Type B pancreatic cell (in vitro differentiated cells): ENCODE measurements at places on chromosomes 7 and 10.

GRCh38 chr7:101674439-101674838 lies 45.3 kb upstream of the MYL10 start:
- no peaks in the 10 kb centered on the region for H3K36me3 ChIP-seq
- H3K27ac ChIP-seq, result no peak overlapping the region
- no peak overlapping the region for H3K4me3 ChIP-seq
- no peak for DNase-seq
- H3K4me1 ChIP-seq, result peaks cover 9% of the 10 kb centered on the region

- DNase-seq, result no peak
- no peaks in the 10 kb centered on the region for H3K36me3 ChIP-seq
- H3K4me1 ChIP-seq, result no peaks in the 10 kb centered on the region
- H3K27me3 ChIP-seq, result no peaks in the 10 kb centered on the region
- no peak overlapping the region for H3K4me3 ChIP-seq
Measured at GRCh38 chr10:108404155-108404554, 1239.6 kb upstream of the SORCS1 start.

GRCh38 chr10:107011105-107011504 lies 153.4 kb downstream of the SORCS1 start:
- DNase-seq, result no peak
- H3K36me3 ChIP-seq, result no peaks in the 10 kb centered on the region
- H3K4me1 ChIP-seq, result peaks cover 11% of the 10 kb centered on the region
- no peaks in the 10 kb centered on the region for H3K27me3 ChIP-seq
- H3K27ac ChIP-seq, result no peak overlapping the region
- H3K4me3 ChIP-seq, result no peak overlapping the region

GRCh38 chr10:131175891-131176290 lies 135.6 kb downstream of the TCERG1L start:
- no peak overlapping the region for H3K4me3 ChIP-seq
- H3K4me1 ChIP-seq, result no peaks in the 10 kb centered on the region
- no peaks in the 10 kb centered on the region for H3K36me3 ChIP-seq

DNA sequence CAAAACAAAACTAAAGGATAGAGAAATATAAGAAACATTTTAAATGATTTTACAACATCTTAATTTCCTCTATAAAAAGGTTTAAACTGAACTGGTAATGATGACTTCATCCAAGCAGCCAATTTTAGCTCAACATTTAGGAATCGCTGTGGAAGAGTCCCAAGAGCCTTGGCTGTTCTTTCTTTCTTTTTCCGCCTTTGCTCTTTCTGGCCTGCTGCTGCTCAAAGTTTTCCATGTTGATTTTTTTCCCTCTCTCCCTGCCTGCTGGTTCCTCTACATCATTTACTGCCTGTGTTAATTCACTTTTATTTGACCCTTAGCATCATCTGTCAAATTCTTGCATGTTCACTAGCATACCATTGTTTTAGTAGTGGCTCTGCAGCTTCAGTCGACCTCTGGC lies 146.9 kb downstream of the EVX1 start:
- H3K27ac ChIP-seq, result no peak overlapping the region
- no peaks in the 10 kb centered on the region for H3K4me1 ChIP-seq
- DNase-seq, result no peak
- H3K4me3 ChIP-seq, result no peak overlapping the region
- peaks cover 5% of the 10 kb centered on the region for H3K27me3 ChIP-seq

DNA sequence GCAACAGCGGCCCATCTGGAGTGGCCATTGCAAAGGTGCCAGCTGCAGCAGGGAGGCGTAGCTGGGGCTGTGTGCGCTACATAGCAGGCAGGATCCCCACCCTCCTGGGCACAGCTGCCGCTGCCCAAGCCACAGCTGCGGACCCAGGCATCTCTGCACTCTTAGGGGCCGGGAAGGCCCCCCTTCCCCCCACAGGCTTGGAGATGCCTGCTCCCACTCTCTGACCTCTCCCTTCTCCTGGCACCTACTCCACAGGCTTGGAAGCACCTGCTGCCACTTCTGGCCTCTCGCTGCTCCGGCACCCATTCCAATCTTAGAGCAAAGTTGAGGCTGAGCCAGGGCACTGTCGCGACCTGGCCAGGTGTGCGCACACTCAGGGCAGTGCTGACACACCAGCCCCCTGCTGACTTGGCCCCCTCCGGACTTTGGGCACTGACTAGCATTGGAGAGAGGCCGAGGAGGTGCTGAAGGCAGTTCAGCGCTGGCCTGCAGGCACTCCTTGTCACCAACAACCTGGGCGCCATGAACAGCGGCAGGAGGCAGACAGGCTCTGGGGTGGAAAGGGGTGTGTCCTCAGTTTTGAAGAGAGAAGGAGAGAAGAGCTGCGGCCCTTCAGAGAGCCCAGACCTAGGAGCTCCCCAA lies 18.4 kb downstream of the RBM48 start:
- H3K36me3 ChIP-seq, result no peaks in the 10 kb centered on the region
- no peak for DNase-seq
- no peak overlapping the region for H3K4me3 ChIP-seq
- no peak overlapping the region for H3K27ac ChIP-seq

- no peak overlapping the region for H3K27ac ChIP-seq
- DNase-seq, result no peak
- H3K4me3 ChIP-seq, result no peak overlapping the region
- H3K27me3 ChIP-seq, result no peaks in the 10 kb centered on the region
Measured at GRCh38 chr7:38704751-38705150, 73.6 kb upstream of the AMPH start.

GRCh38 chr10:104367904-104368303 lies 14.3 kb downstream of the CFAP58 start:
- H3K4me1 ChIP-seq, result peaks cover 6% of the 10 kb centered on the region
- no peak overlapping the region for H3K27ac ChIP-seq
- H3K27me3 ChIP-seq, result peaks cover 22% of the 10 kb centered on the region
- DNase-seq, result no peak

DNA sequence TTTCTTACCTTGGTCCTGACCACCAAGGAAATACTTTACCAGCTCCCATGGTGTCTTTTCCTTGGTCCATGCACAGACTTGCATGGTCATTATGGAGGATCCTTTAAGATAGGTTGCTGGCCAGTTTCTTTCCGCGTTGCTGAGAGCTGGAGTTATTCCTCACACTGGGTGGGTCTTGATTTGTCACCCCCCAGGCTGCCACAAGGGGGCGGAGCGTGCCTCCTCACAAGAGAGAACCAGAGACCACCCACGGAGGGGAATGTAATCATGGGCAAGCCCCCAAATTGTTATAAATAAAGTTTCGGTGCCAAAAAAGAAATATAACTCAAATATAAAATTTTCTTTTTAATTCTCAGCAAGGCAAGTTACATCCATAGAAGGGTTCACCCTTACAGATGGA lies 10.5 kb upstream of the TRIM24 start:
- H3K4me1 ChIP-seq, result no peaks in the 10 kb centered on the region
- H3K4me3 ChIP-seq, result no peak overlapping the region
- H3K27me3 ChIP-seq, result no peaks in the 10 kb centered on the region
- H3K36me3 ChIP-seq, result no peaks in the 10 kb centered on the region

DNA sequence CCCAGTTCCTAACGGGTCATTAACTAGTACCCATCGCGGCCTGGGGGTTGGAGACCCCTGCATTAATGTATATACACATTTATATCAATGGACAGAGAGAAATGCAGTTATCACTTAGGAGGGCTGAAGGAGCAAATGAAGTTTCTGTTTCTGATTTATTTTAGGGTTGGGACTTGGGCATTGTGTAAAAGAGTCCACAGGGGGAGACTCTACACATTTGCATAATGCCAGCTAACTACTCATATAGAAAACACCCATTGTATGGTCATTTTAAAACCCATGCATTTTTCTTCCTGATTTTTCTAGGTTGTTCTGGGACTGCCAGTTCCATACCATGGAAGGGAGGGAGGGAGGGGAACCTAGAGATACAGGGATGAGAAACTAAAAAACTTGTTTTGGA lies 23.5 kb downstream of the BCCIP start:
- no peak overlapping the region for H3K4me3 ChIP-seq
- H3K4me1 ChIP-seq, result no peaks in the 10 kb centered on the region
- no peak overlapping the region for H3K27ac ChIP-seq

DNA sequence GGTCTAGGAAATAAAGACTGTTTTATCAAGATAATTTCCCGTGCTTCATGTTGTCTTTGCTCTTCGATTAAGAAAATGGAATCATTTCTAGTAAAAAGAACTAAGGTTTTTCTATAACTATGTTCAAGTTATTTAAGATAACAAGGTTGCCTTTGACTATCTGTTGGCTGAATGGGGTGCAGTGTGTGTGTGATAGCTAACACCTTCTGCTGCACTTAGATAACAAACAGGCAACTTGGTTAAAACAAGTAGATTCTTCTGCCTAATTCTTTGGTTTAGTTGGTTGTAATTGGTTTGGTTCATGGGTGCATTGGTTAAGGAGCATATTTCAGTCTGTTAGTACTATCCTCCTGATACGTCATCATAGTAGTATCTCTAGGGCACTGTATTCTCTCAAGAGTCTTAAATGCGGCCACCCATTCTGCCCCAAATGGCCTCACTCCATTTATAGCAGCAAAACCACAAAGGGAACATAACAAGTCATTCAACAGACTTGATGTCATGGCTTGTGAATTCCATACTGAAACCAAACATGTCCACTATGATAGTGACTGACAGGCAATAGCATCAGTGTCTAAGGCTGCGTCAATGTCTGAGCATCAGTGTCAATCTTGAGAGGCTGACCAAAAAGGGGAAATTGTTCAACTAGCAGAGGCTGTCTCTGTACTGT lies 55.7 kb downstream of the CCDC3 start:
- H3K4me3 ChIP-seq, result no peak overlapping the region
- no peak for DNase-seq
- H3K27me3 ChIP-seq, result no peaks in the 10 kb centered on the region
- peaks cover 4% of the 10 kb centered on the region for H3K36me3 ChIP-seq

DNA sequence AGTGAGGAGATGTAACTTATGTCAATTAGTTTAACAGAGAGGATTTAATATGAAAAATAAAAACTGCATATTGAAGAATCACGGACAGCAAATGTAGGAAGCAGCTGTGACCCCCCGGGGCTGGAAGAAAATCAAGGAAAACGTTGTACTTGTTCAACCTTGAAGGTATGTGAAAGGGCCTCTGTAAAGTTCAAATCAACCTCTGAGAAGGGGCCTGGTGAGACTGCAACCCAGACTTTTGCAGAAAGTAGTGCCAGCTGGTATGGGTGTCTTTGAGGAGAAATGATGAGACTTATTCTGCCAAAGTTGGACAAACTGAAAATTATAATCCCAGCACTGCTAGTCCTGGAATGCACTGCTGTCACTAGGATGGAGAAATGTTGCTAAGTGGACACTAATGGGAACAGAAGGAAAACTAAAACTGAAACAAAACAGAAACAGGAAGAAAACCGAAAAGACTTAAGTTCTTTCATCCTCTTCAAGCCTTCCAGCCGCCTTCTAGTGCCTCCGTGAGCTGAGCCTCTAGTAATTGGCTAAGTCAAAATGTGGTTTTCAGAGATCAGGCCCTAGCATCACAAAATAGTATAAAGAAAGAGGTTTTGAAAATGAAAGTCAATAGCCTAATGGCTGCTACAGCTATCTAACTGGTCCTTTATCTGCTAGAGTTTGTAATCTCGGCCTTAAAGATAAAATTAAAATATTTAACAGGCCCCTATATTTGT lies 253.7 kb upstream of the SORCS1 start:
- no peak for DNase-seq
- no peaks in the 10 kb centered on the region for H3K36me3 ChIP-seq
- no peak overlapping the region for H3K27ac ChIP-seq
- peaks cover 4% of the 10 kb centered on the region for H3K27me3 ChIP-seq
- H3K4me3 ChIP-seq, result no peak overlapping the region

- no peaks in the 10 kb centered on the region for H3K4me1 ChIP-seq
- H3K4me3 ChIP-seq, result no peak overlapping the region
- no peak for DNase-seq
- H3K36me3 ChIP-seq, result no peaks in the 10 kb centered on the region
Measured at GRCh38 chr7:126940723-126941307, 311.9 kb downstream of the GRM8 start.

DNA sequence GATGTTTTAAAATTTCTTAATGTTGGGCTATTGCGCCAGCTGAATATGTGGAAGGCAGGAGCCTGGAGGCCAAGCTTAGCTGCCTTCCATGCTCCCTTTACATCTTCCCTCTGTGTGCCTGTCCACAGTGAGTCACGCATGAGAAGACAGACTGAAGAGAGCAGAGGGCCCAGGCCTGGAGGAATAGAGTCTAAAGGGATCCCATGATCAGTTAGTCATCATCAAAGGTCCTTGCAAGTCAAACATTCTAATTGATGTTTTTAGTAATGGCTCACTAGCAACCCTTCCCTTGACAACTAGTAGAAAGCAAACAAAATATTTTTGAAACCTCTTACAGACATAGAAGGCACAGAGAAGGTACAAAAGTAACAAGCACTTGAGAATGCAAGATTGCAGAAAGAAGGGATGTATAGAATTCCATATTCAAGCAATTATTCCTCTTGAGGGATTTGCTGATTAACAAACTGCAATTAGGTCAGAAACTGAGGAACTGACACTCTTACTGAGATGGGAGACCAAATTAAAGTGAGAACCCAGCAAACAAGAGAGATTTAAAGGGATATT lies 30.7 kb upstream of the APBB1IP start:
- no peak overlapping the region for H3K27ac ChIP-seq
- no peak for DNase-seq
- H3K4me1 ChIP-seq, result peaks cover 5% of the 10 kb centered on the region
- H3K27me3 ChIP-seq, result peaks cover 2% of the 10 kb centered on the region

DNA sequence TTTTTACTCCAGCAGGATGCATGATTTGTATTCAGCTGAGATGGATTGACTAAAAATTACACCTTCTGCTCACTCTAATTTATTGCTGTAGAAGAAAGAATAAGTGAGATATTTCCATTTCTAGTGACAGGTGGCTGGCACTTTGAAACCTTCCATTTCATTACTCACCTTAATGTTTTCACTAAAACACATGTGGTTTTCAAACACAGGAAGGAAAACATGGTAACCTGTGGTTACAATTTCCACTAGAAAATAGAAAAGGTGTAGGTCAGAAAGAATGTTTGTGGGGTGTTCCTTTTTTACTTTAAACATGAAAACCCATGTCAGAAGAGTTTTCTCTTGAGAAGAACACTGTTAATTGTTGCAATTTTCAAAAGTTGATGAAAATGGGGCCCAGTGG lies 12.0 kb upstream of the PRKCQ start:
- no peak for DNase-seq
- no peak overlapping the region for H3K27ac ChIP-seq
- H3K36me3 ChIP-seq, result no peaks in the 10 kb centered on the region
- no peaks in the 10 kb centered on the region for H3K4me1 ChIP-seq
- no peak overlapping the region for H3K4me3 ChIP-seq

DNA sequence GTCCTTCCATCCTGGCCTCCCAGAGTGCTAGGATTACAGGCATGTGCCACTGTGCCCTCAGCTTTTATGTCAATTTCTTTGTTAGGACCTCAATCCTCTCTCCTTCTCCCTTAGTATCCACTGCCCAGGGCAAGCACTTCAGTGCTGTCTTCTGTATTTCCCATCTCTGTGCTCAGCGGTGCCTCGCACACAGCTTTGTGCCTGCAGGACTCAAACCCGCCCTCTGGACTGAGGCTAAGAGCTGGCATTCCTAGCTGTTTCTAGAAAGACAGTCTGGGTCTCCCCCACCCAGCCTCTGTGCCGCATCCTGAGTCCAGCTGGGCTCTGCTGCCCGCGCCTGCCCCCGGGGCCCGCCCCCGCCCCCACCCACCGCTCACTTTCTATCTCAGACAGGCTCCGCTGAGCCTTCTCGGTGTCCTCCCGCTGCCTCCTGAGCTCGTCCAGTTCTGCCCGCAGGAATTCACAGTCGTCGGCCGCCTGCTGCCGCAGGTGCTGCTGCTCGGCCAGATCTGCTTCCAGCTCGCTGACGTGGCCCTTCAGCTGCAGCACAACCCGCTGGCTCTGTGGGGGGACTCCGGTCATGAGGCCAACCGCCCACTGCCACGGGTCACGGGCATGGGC lies 67.3 kb downstream of the SPDYE5 start:
- no peaks in the 10 kb centered on the region for H3K27me3 ChIP-seq
- DNase-seq, result no peak
- peaks cover 12% of the 10 kb centered on the region for H3K36me3 ChIP-seq
- H3K4me3 ChIP-seq, result no peak overlapping the region
- H3K27ac ChIP-seq, result no peak overlapping the region
